Ureter (tissue), 1 donor: ENCODE measurements at places on chromosomes 2 and 18.

- DNase-seq, result no peak
Observed at GRCh38 chr18:13564579-13564978, 161.8 kb downstream of the FAM210A start.

- DNase-seq, result no peak
Observed at GRCh38 chr2:38010995-38011394, 65.0 kb downstream of the CYP1B1 start.

DNA sequence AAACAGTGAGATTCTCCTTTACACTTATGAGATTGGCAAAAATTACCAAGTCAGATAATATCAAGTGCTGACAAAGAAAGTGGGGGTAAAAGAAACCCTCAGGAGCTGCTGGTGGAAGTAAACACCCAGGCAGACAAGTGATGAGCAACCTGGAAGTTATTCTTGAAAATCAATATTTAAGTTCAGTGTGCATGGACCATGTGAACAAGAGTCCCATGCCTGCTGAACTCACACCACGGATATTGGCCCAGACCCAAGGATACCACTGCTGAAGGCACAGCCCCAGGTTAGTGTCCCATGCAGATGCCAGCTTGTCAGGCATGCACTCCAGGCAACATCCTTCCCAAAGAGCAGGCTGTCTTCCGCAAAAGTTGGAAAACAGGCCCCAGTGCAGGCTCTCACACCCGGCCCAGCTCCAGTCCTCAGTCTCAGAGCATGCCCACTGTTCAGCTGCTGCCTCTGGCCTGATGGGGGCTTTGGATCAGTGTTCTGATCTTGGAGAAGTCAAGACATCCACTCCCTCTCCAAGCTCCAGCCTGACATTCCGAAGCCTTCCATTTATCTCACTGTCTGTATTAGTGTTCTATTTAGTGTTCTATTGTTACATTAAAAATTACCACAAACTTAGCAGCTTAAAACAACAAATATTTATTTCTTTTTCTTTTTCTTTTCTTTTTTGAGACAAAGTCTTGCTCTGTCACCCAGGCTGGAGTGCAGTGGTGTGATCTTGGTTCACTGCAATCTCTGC is 70.0 kb downstream of the HS1BP3 start:
- DNase-seq, result no peak

DNA sequence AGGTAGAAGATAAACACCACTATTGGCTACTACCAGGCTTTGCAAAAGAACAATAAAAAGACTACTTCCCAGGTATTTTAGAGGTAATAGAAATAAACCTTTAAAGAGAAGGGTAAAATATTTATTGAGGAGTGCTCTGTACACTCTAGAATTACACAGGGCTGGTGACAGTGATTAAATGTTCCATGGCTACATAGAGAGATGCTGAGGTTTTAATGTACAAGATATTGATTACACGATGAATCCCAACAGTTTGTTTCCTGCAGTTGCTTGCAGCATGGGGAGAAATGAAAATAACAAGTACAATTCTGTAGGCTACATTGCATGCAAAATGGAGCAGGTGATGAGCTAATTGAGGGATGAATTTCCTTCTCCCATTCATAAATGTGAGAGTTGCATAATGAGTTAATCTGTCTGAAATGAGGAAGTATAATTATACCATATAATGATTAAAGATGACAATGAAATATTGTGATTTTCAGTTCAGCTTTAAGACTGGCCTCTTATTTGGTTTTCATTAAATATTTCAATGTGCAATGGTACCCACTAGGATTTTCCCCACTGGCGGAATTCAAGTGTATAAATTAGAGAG is 266.1 kb downstream of the SOCS6 start:
- DNase-seq, result no peak

- no peak for DNase-seq
Observed at GRCh38 chr2:190860985-190861680, 19.5 kb upstream of the GLS start.

DNA sequence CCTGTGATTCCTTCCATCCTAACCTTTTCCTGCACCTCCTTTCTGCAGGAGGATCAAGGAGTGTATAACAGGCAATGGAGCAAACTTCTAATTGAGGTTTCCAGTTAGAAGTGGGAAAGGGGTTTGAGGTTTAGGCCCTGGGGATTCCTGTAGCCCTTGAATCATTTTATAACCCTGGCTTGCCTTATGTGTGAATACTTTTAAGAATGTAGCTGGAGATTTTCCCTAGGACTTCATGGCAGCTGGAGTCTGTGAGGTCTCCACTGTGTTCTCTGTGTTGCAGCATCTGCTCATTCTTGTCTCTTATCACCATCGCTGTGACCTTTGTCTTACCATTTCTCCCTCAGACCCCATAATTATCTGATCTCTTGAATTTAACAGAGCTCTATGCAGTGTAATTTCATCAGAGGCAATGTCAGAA is 370.2 kb upstream of the SLC14A2 start:
- no peak for DNase-seq

- DNase-seq, result no peak
Observed at GRCh38 chr2:29059624-29060023, 14.7 kb downstream of the PCARE start.

GRCh38 chr2:182406221-182406620 is 20.6 kb downstream of the PDE1A start:
- no peak for DNase-seq

GRCh38 chr18:62436636-62437234 is 86.1 kb upstream of the ZCCHC2 start:
- no peak for DNase-seq

GRCh38 chr2:72008608-72009007 is 139.1 kb downstream of the CYP26B1 start:
- peak; percentile 12 for DNase-seq

DNA sequence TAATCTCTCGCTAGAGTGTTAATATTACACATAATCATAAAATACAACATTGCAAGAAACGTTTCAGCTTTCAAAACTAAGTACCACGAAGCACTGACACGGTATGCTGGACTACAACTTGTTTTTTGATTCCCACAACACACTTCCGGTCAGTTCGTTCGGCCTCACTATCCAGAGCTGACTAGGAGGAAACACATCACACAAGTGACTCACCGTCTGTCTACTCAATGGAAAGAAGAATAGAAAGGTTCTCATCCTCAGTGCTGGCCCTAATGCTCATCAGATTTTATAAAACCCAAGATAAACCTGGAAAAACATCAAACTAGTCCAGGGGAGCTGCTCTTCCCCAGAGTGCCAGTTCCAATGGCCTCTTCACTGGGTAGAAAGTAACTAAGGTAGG is 42.9 kb downstream of the ZNF385B start:
- no peak for DNase-seq

DNA sequence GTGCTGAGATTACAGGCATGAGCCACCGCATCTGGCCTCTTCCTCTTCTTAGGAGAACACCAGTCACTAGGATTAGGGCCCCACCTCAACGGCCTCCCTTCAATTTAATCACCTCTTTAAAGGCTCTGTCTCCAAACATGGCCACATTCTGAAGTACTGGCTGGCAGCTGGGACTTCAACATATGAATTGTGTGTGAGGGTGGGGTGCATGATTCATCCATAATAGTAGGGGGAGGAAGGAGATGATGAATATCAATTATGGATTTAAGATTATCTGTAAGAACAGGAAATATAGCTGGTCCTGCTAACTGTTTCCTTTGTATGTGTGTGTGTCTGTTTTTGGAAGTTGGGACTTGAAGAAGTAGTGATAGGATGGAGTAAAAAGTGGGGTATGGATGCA is 14.7 kb upstream of the EPG5 start:
- no peak for DNase-seq

GRCh38 chr2:137190411-137191195 is 425.3 kb downstream of the THSD7B start:
- no peak for DNase-seq

- no peak for DNase-seq
Observed at GRCh38 chr2:161306919-161307318, 1.3 kb upstream of the PSMD14 start.

DNA sequence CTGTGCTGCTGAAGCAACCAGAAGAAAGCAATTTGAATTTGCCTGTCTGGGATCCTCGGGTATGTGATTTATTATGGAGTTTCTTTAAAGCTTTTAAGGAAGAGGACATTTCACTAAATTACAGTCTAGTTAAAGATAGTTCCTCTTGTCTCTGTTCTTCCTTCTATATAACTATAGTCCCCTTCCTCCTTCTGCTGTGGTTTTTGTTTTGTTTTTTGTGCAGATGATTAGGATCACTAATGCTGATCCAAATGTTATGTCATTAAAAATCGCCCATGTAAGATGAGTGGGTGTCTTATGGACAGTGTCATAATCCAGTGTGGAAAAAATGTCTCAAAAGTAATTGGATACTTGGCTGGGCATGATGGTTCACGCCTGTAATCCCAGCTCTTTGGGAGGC is 24.7 kb downstream of the PAPOLG start:
- no peak for DNase-seq

GRCh38 chr2:186129767-186130581 is 356.1 kb upstream of the ZC3H15 start:
- no peak for DNase-seq

DNA sequence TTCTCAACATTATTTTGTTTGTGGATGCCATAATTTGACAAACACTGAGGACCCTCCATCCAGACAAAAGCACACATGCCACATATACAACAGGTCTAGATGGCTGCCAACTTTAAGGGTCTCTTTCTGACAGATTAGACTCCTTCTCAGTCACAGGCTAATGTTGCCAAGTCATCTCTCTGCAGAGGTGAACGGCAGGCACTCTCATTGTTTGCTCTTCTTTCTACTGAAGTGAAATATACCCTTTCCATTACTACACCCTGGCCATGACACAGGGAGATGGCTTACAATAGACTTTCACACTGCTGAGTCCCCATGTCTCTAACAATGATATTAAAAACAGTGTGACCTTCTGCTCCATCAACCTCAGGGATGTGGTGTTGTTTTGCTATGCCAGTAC is 47.5 kb upstream of the ZNF397 start:
- DNase-seq, result no peak

DNA sequence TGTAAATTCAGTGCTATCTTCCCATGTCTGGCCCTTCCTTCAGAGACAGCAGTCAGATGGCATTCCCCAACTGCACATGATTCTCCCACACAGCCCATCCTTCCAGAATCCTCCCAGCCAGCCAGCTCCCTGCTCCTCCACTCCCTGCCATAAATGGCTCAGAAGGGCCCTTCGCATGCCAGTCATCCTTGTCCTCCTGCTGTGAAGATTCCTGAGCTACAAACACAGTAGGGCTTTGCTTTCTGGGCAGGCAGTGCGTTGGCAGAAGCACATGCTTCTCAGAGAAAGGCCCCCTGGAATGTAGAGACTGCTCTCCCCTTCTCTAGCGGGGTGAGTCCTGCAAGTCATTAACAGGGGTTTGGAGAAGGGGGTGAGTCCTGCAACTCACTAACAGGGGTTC is 71.9 kb downstream of the TEX51 start:
- DNase-seq, result no peak

GRCh38 chr2:55391615-55392242 is 27.9 kb downstream of the CCDC88A start:
- no peak for DNase-seq

DNA sequence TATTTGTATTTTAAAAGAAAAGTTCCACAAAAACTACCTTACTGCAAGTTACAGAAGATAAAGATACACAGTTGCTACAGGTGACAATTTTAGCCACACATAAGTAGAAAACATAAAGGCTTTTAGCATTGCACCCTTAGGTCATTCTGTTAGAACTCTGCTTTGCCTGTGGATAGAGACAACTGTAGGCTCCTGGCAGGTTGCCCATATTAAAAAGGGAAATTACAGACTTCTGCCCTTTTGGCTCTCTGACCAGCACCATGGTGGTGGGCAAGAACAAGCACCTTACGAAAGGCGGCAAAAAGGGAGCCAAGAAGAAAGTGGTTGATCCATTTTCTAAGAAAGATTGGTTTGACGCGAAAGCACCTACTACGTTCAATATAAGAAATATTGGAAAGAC is 223.3 kb downstream of the MC4R start:
- DNase-seq, result no peak

GRCh38 chr2:140657657-140658056 is 1473.2 kb downstream of the LRP1B start:
- no peak for DNase-seq

- peak; percentile 6 for DNase-seq
Observed at GRCh38 chr2:100940240-100940639, 61.8 kb upstream of the RPL31 start.

GRCh38 chr18:31740180-31740579 is 20.5 kb downstream of the SLC25A52 start:
- no peak for DNase-seq
